ENCODE measurements at places on chromosomes 11 and 22.
A peak's percentile ranks its signal among the peaks of the same experiment; 100 is the strongest.

DNA sequence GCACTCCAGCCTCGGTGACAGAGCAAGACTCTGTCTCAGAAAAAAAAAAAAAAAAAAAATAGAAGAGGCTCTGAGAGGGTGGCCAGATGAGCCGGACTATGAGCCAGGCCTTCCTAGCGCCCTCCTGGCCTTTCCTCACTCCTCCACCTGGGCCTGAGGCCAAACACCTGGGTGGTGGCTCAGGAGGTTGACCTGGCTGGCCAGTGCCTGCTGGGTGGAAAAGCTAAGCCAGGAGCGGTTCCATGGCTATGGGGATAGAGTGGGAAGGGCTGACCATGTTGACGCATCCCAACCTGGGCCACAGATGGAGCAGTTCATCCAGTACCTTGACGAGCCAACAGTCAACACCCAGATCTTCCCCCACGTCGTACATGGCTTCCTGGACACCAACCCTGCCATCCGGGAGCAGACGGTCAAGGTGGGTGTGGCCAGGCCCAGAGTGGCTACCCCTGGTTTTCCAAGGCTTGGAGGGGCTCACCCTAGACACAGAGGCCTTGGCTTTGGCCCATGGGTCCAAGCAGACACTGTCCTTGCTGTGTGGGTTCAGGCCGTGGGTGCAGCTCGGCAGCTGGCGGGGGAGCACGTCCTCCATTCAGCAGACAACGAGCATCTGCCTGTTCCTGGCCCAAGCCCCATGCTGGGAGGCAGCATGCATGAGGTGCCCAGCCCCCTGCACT is 7.6 kb downstream of the SCYL1 start:
- no peak for DNase-seq

- no peak for DNase-seq
These were observed 163.7 kb downstream of the DSCAML1 start for GRCh38 chr11:117633186-117633754.

DNA sequence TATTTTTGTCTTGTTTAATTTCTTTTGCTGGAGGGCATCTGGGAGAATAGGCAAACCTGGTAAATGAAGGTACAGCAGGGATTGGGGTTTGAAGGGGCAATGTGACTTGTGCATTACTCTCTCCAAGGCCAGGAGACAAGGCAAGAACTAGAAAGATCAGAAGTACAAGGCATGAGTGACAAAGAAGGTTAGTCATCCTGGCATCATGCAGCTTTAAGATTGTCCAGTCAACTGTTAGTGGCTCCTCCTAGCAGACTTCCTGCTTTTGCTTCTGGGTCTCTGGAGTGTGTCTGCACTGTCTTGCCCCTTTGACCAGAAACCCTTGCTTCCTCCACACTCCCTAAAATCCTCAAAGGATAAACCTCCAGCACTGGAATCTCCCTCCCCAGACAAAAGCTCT is 27.2 kb upstream of the GLYATL1 start:
- DNase-seq, result peak; percentile 75

GRCh38 chr22:17575151-17575550 is 11.9 kb downstream of the SLC25A18 start:
- DNase-seq, result peak; percentile 25

DNA sequence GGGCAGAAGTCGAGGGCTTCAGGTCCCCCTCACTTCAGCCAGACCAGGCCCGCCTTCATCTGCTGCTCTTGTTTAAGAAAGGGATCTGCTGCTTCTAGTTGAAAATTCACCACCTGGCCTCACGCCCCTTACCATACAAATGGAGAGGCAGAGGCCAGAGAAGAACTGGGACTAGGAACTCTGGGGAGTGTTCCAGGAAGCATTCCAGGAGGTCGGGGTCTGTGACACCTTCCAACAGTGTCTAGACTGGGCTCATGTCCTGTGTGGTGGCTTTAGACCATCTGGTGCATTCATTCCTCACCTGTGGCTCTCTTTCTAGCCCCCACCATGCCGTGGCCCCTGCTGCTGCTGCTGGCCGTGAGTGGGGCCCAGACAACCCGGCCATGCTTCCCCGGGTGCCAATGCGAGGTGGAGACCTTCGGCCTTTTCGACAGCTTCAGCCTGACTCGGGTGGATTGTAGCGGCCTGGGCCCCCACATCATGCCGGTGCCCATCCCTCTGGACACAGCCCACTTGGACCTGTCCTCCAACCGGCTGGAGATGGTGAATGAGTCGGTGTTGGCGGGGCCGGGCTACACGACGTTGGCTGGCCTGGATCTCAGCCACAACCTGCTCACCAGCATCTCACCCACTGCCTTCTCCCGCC is 12.3 kb downstream of the TSKU start:
- no peak for DNase-seq

GRCh38 chr22:26168939-26169314 is 335 bp upstream of the SEZ6L start:
- no peak for DNase-seq

- peak; percentile 67 for DNase-seq
These were observed at the start of gene TCF20 for GRCh38 chr22:42270510-42271190. Gene TCF20, minus strand, starts transcription at chr22:42270653. Its CDS starts 55,348 bp downstream, at chr22:42215305.

DNA sequence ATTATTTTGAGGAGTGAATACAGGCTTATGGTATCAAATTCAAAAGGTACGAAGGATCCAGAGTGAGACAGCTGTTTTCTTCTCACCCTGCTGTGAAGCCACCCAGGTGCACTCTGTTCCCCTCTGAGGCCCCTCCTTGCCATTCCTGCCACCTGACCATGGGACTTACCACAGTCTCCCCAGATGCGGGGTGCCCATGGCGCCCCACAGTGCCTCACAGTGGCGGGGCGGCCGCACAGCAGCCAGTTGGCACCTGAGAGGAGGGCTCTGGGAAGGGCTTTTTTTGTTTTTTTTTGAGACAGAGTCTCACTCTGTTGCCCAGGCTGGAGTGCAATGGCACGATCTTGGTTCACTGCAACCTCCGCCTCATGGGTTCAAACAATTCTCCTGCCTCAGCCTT is 151.7 kb downstream of the CEP164 start:
- DNase-seq, result no peak

GRCh38 chr22:42717197-42717928 is 3.3 kb downstream of the A4GALT start:
- DNase-seq, result no peak

GRCh38 chr11:131609921-131610320 is 239.5 kb downstream of the NTM start:
- DNase-seq, result peak; percentile 6

DNA sequence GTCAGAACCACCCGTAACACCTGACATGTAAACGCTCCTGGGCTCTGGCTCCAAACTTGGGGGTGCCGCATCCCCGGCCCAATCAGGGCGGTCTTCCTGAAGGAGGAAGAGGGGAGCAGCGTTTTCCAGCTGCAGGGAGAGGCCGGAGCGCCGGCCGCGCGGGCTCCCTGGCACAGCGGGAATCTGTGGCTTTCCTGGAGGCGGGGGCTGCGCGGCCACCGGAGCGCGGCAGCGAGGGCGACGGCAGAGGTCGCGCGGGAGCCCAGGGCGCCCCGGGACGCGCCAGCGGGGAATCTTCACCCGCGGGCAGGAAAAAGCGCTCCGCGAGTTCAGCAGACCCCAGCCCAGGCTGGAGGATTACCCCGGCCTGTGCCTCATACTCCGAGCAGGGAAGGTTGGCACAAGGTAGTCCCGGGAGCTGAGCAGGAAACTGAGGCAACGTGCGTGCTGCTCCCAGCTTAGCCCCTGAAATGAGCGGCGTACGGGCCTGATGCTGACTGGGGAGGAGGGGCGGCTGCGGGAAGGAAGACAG is 600 bp upstream of the ESAM start:
- DNase-seq, result peak; percentile 32

DNA sequence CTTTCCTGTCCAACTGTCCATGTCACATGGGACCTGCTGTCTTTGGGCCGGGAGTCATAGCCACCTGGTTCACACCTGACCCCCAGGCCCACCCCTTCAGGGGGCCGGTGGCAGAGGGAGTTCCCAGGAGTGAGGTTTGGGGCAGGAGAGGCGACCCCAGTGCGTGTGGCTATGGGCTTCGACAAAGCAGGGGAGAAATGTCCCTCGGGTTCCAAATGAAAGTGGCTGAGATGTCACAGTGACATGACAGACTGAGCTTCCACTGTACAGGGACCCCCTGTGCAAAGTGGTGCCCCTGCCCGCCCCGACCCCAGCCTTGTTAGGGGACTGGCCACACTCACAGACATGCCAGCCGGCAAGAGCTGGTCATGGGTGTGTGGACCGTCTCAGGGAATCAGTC is 1297.0 kb downstream of the BRD1 start:
- no peak for DNase-seq

- no peak for DNase-seq
These were observed 232.0 kb upstream of the ZBED5 start for GRCh38 chr11:11089805-11090204.

DNA sequence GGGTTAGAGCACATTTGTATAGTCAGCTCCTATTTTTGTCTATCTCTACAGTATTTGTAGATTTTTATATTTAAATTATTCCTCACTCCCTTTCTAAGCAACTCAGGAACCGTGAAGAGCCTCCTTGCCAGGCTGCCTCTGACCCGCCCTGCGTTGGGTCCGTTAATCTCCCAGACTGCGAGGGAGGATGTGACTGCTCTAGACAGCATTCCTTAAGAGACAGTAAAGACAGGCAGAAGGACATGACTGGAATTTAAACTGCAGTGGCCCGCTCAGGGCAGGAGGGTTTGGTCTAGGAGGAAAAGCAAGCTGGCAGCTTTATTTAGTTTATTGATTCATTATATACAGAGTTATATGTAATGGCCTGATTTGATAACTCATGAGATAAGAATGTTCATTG is 413.7 kb downstream of the TMEM135 start:
- DNase-seq, result peak; percentile 64

- no peak for DNase-seq
These were observed 14.6 kb downstream of the CABP7 start for GRCh38 chr22:29734406-29734805.
